ENCODE measurements at places on chromosomes 1 and 21.

GRCh38 chr1:2582391-2582790 lies 4.2 kb upstream of the PRXL2B start:
- no peak for DNase-seq

DNA sequence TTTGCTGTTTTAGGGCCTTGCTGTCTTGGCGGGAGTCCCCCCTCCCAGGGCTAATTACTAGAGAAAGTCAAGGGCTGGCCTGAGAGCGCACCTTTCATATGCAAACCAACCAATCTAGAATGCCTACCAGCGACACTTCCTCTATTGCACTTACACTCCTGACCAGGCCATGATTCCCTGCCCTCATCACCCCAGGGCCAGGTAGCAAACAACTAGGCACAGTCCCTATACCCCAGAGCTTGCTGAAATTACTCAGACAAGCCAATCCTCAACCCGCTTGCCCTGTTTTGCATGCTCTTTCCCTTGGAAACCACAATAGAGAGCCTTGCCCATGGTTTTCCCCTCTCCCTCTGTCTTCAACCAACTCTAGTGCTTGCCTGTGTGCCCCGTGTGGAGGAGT lies 70.3 kb downstream of the URB2 start:
- DNase-seq: no peak

- no peak for DNase-seq
Observed at GRCh38 chr1:224245188-224245587, 62.1 kb downstream of the DEGS1 start.

DNA sequence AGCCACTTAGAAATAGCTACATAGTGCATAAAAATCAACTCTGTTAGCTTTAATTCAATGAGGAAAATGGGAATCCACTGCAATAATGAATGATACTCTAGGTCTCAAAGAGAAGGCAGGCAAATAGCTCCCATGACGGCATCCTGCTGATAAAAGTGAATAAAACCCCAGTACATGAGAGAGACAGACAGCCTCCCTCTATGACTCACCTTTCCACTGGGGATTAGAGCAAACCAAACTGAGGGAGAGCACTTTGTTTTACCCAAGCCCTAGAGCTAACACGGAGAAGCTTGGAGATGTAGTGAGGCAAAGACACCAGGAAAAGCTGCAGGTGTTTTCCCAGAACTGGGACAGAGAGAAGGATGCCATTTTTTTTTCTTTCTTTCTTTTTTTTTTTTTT lies 621.9 kb downstream of the LRRIQ3 start:
- no peak for DNase-seq

- peak; percentile 96 for DNase-seq
Observed at GRCh38 chr1:1324524-1325287, at the start of the genes CPTP and INTS11. Gene CPTP (plus strand): TSS chr1:1324802. CDS start chr1:1326911, 2,109 bp downstream. Gene INTS11 (minus strand): TSS chr1:1324660. CDS start chr1:1324608, 52 bp downstream.

- DNase-seq: no peak
Observed at GRCh38 chr1:112720800-112721199, 5.7 kb upstream of the PPM1J start.

- no peak for DNase-seq
Observed at GRCh38 chr1:6069573-6069972, 23.9 kb downstream of the KCNAB2 start.

- peak; percentile 30 for DNase-seq
Observed at GRCh38 chr1:55337801-55338447, 122.8 kb upstream of the USP24 start.

- no peak for DNase-seq
Observed at GRCh38 chr1:16017461-16018303, at the start of gene HSPB7. Gene HSPB7 (minus strand): TSS chr1:16018043. CDS start chr1:16017963, 80 bp downstream.

DNA sequence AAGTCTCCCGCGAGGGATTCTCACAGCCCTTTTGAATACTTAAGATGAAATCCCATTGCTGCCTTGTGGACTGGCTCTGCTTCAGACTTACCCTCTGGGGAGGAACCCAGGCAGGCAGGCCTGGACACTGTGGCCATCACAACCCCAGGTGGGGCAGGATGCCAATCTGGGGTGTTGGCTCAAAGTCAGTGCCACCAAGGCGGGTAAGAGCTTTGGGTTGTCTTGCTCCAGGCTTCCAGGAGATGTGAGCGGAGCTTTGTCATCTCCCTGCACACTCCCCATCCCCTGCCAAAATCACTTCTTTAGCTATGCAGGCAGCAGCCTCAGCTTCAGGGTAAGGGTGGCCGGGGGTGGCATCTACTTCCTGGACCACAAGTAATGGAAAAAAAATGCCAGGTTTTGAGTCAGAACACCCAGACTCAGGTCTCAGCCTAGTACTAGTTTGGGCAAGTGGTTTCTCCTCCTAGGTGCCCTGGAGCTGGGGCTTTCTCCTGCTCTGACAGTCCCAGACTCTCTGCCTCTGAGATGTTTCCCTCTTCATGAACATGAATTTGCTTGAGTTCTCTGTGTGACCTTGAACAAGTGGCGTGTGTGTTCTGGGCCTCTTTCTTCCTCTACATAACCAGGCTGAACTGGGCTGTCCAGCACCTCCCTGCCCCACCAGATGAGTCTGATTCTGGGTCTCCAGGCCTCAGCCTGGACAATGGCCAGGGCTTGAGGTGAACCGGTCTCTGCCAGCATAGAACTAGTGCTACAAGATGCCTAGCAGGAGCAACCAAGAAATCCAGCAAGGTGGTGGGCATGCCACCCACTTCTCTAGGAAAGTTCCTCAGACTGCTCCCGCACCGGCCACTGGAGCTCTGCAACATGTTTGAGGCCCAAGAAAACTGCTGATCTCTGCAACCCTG lies 65.4 kb downstream of the VWA5B1 start:
- DNase-seq: no peak

DNA sequence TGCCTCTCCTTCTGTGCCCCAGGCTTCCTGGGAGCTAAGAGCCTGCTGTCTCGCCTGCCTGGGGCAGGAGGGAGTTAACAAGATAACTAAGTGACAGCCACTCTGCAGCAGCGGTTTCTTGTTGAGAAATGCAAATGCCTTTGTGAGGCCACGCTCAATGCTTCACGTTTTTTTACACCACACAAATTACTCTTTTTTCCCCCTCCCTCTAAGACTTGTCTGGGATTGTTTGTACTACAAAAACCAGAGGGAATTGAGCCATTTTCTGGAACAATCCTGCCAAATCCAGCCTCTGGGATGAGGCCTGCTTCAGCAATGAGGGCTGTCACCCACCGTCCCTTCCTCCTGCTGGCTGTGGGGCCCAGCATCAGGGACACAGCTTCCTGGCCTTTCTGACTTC lies 119.6 kb downstream of the ACTL8 start:
- DNase-seq: no peak

DNA sequence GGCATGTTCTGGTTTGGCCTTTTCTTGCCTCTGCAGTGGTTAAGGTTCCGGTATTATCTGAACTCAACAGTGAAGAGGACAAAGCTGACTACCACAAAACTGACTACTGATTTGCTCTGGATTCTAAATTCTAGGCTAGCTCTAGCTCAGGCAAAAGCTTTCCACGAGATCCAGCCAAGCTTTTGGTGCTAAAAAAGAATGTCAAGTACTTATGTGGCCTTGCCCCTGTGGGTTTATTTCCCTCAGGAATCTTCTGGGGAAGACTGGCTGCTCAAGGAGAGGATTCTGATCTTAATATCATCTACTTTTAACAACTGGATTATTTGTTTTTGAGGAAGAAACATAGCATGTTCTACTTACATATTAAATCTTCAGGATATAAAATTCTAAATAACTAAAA lies 26.1 kb upstream of the MTMR11 start:
- no peak for DNase-seq

DNA sequence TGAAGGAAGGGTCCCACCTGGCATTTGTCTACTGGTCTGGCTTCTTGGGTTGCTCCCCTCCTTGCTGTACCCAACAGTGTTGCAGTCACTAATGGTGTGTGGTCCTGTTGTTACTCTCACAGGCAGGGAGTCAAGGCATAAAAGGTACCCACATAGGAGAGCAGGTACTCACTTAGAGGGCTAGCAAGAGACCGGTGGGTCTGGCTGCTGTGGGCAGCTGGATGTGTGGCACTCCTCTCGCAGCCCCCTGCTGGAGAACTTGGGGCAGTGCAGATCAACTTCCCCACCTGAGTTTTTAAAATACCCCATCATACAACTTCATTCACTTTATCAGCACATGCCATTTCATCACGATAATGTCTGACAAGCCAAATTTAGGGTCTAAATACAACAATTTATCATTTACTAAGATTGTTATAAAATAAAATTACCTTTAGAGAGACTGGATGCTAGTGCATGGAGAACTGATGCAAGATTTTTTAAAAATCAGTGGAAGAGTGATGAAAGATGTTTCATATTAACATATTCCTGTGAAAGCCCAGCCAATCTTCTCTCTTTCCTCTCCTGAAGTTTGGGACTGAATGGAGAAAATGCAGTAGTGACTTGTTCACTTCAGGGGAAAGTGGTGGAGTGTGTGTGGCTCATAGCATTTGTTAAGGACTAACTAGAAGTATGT lies 42.8 kb downstream of the ACP6 start:
- peak; percentile 56 for DNase-seq

- no peak for DNase-seq
Observed at GRCh38 chr1:12454406-12455391, 163.3 kb downstream of the DHRS3 start.

DNA sequence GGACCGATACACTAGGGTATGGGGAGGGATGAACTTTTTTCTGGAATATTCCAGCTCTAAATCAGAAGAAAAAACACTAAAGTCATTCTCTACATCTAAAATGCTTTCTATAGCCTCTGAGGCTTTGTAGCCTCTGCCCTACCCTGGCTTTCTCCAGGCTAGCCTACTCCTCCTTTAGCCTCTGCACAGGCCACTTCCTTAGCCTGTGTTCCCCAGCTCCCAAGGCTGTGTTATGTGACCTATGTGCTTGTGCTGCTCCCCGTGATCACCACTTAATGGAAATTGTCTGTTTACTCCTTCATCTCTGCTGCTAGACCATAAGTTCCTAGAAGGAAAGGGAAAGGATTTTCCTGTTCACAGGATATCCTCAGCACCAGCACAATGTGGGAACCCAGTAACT lies 92.8 kb downstream of the SEC16B start:
- DNase-seq: no peak

DNA sequence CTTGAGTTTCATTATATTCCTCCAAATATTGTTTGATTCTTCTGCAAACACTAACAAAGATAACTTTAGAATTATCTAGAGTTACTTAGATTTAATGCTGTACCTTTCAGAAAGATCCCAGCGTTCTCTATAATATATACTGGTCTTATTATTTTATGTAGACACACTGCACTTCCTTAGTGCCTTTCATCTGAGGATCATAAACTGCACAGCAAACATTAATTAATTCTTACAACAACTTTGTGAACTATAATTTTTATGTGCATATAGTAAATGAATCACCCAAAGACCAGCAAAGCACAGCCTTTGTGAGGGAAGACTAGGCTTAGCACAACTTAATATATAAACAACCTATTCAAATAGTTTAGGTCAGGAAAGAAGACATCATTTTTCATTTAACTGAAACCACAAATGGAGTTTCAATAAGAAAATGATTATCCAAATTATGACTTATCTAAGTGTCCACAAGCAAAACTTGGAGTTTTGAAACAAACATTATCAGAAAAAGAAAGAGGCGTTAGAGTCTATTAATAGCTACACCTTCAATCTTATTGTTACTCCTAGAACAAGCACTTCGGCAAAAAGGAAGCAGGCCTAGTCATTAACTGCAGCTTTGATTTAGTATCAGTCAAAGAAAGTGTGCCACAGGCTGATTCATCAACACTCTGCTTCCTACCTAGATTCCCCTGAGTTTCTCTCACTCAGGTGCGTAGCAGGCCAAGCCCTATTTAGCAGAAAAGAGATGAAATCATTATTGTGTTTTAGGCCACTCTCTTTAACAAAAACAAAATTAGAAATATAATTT lies 22.5 kb upstream of the RC3H1 start:
- no peak for DNase-seq

DNA sequence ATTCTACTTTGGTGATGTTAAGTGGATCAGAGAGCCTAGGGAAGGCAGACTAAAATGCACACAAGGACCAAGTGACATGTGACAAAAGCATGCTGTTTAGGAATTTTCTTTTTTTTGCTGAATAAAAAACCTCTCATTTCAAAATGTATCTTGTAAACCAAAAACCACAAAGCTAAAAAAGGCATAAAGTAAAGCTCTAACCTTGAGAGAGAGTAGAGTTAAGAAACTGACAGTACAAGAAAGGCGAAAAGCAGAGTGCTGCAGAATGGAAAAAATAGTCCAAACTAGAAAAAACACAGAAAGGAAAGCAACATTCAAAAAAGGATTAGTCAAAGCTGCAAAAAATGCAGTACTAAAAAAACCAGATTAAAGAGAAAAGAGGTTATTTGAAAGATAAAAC lies 76.5 kb downstream of the EPS15 start:
- no peak for DNase-seq

DNA sequence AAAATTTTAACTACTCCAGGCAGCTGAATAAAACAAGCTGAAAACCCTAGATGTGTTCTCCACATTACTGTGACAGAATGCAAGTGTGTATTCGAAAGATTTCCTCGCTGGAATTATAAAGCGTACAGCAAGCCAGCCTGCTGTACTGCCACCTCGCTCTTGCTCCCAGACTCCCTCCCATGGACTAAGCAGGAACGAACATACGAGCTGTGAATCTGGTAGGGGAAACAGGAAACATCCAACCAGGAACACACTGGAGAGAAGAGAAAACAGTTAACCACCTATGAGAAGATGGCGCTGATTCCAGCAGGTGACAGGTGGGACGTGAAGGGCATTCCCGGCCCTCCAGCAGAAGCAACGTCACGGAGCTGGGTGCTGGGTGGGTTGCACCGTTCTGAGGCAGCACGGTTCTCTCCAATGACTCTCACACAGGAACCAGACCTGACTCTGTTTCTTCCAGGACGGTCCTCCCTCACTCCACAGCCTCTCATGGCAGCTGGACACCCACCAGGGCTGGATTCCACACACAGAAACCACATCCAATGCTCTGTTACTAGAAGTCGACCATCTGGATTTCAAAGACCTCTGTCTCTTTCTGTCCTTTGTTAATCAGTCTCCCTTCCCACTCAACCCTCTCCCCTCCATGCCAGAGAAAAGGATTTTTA lies 219.2 kb downstream of the RERE start:
- DNase-seq: no peak

GRCh38 chr1:23576338-23577055 lies 17.2 kb upstream of the ID3 start:
- no peak for DNase-seq

- peak; percentile 91 for DNase-seq
Observed at GRCh38 chr1:152047730-152048415, 11.1 kb upstream of the S100A11 start.

GRCh38 chr1:165629848-165630628 lies 996 bp upstream of the MGST3 start:
- DNase-seq: no peak

GRCh38 chr1:153387785-153388184 lies 3.1 kb downstream of the S100A8 start:
- DNase-seq: no peak

GRCh38 chr1:200238311-200238710 lies 171.5 kb downstream of the ZNF281 start:
- DNase-seq: no peak

All from activated T-cell treated with anti-CD3 and anti-CD28 coated beads, Interleukin-2, amount 50 U/mL, for 72 hours (primary cell).